ENCODE measurements at places on chromosomes 16 and 17. TPM values are rescaled to one million over a fixed set of nuclear protein-coding genes. Genes with fewer than 3 reads are reported as not detected.

GRCh38 chr17:49241692-49242397, 11.3 kb upstream of the PHOSPHO1 start:
- no peak for DNase-seq

- no peak for DNase-seq
These were observed 48.3 kb upstream of the GPR139 start for GRCh38 chr16:20122011-20122410.

DNA sequence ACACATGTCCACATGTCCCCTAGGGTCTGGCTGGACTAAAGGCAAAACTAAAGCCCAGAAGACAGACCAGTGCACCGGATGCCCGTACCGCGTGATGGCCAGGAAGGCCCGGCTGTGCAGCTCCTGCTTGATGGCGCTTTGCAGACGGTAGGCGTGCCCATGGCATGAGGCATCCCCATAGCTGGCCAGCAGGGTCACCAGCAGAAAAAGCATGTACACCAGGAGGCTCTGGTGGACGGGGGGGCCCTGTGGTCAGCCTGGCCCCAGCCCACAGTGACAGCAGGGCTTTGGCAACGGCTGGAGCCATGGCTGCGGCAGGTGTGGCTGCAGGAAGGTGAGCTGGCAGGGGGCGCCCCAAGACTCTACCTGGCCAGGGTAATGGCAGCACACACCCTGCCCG, 42.8 kb downstream of the PKD1 start:
- DNase-seq: no peak

GRCh38 chr17:75266316-75267152, 4.5 kb downstream of the MIF4GD start:
- DNase-seq: no peak

The MYH8 gene
- total RNA-seq: not detected

The ZFP3 gene
- total RNA-seq: 4.1 TPM

- no peak for DNase-seq
These were observed 4.2 kb downstream of the EIF1 start for GRCh38 chr17:41692722-41693521.

GRCh38 chr17:34843682-34844081, 117.6 kb downstream of the CCT6B start:
- DNase-seq: no peak

- no peak for DNase-seq
These were observed 9.7 kb downstream of the ERN1 start for GRCh38 chr17:64120159-64120810.

Data from posterior vena cava (tissue), 2 donors.